GM13977 (cell line): ENCODE measurements at places on chromosomes 12 and 14.

DNA sequence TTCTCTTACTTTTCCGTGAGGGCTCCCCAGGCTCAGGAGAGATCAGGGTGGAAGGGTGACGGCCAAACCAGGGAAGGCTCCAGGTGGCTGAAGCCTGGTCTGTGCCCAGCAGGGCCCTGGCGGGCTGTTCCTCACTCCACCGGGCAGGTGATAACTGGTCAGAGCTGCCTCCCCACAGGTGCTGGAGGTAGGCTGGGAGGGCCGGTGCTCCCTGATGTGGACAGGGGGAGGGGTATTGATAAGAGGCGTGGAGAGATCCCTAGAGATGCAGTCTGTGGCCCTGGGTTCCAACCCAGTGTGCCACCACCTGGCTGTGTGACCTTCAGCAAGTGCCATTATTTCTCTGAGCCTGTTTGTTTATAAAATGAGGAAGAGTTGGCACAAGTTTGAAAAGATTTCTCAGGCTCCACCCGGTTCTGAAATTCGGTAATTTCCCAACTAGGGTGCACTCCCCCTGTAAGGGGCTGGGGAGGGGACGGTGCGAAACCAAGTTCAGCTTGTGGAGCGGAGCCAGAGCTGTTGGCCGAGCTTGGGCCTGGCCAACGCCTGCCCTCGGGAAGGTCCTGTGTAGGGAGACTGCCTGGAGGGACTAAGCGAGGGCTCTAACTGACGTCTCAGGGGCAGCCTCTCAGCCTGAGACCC is 1.0 kb upstream of the NR4A1 start:
- no peak for DNase-seq

- no peak for DNase-seq
Measured at GRCh38 chr14:70670992-70671651, 29.4 kb downstream of the TTC9 start.

DNA sequence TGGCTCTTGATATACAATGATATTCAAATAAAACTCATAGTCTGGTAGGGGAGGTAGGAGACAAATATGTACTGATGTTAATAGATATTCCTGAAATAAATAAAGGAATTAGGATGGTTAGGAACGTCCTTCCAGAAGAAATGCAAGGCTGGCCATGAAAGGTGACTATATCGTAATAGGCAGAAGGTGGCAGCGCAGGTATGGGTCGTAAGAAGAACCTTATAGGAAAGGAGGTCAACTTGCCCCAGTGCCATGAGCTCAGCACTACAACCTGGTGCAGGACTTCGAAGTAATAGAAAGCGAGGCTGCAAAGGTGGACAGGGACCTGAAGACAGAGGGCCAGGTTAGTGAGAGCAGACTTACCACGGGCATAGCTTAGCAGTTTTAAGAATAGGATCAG is 55.3 kb upstream of the FGD4 start:
- DNase-seq = no peak

DNA sequence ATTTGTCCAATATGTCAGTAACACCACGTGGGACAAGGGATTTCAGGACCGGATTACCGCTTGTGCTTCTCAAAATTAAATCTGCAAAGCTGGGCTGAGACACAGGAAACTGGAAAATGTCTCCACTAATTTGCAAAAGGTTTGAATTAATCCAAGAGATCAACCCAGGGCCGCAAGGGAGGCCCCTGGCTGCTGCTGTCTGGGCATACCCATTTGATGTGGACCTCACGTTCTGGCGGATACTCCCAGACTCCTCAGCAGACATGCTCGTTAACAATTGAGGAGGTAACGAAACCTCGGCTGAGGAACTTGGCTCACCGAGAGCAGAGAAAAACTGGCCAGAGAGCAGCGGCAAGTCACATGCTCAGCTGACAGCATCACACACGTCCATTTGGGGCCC is 180.6 kb downstream of the SLC15A4 start:
- no peak for DNase-seq

DNA sequence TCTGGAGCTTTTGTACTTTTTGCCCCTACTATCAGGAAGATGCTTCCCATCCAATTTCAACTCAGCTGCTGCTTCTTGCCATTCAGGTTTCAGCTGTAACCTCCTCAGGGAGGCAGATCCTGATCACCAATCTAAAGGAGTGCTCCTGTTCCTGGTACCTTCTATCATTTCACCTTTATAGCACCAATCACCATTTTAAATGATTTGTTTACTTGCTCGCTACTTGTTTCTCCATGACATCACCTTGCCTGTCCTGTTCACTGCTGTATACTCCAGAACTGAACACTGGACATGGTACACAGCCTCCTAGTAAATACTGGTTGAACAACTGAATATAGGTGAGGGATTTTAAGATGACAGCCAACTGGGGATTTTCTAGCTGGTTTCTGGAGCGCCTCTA is 287.2 kb upstream of the DIO2 start:
- DNase-seq = no peak

- DNase-seq = no peak
Measured at GRCh38 chr12:85831327-85831990, 4.8 kb downstream of the RASSF9 start.

DNA sequence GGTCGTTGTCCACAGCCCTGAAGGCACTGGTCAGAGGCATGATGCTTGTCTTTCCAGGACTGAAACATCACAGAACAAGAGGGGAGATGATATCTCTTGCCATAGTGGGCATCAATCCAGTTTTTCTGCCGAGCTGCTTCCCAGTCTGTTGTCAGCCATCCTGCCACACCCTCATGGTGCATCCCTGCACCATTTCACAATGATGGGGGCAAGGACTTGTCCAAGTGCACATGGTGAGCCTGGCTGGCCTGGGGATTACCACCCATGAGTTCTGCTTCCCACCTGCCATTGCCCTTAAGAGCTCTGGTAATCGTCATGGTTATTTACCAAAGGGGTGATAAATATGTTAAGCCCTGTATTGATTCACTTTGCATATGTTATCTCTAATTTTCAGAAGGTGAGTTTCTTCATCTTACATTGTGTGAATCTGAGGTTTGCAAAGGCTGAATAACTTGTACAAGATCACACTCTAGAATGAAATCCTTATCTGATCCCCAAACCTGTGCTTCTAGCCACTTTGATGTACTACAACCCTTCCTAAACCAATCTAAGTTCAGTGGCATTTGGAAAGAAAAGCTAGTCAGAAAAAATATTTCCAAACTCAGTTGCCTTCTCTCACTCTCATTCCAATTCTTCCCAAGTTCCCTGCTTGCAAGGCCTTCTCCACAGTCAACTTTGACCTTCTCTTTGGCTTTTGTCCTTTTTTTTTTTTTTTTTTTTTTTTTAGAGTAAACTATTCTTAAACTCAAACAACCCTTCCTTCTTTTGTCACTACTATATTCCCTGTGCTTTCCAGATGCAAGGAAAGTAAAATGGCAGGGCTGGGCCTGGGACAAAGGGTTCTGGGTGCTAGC is 2.3 kb downstream of the AVIL start:
- no peak for DNase-seq

- DNase-seq = no peak
Measured at GRCh38 chr12:9701380-9702154, 31.3 kb downstream of the CLECL1 start.

DNA sequence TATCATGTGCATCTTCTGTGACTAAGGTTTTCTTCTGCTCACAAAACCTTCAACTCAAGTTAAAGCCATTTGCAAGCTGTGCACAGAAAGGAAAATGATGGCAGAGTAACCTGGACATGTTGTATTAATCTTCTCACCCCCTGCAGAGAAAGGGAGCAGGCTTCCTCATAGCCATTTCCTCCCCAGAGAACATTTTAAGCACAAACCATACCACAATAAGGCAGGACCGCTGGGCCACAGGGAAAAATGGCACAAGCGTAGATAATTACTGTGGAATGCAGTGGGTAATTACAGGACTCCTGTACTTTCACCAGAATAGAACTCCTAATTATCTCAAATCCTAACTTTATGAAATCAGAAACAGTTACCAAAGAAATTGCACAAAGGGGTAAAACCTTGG is 215.7 kb downstream of the KIF21A start:
- no peak for DNase-seq

DNA sequence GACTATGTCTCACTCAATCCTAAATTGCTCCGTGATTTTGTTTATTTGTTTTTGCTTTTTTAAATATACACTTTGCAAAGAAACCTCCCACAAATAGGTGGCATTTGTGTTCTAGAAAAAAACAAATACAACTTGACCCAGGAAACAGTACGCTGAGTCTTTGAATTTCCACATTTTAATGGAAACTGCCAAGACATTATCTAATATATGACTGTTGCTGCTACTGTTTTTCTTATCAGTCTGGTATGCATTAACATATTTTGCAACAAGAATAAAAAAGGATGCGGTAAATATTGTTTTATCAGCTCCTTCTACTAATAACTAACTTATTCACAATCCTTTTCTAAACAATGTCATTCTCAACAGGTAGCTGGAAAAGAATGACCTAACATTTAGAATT is 187.4 kb downstream of the LRIG3 start:
- no peak for DNase-seq

DNA sequence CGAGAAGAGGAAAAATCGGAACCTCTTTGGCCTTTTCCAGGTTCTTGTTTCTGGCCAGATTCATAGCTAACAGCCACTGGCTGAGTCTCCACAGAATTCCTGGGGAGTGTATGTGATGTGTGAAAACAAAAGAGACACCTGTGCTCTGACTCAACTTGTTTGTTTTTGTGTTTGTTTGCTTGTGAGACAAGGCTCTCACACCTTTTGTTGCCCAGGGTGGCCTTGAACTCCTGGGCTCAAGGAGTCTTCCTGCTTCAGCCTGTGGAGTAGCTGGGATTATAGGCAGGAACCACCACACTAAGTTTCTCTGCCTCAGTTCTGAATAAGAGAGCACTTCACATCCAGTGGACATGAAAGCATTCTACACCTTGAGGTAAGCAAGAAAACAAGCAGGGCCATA is 22.7 kb downstream of the MFAP5 start:
- no peak for DNase-seq

GRCh38 chr12:94326727-94327126 is 132.9 kb downstream of the CEP83 start:
- no peak for DNase-seq

- DNase-seq = peak; percentile 60
Measured at GRCh38 chr12:47838286-47838931, 18.7 kb upstream of the HDAC7 start.
